ENCODE measurements at places on chromosomes 6 and 20.

- DNase-seq = no peak
Measured at GRCh38 chr20:5212907-5213487, 86.2 kb downstream of the CDS2 start.

GRCh38 chr6:111992851-111993250 is 61.1 kb upstream of the CCN6 start:
- DNase-seq = no peak

GRCh38 chr6:50527985-50528384 is 185.3 kb upstream of the TFAP2D start:
- DNase-seq = no peak

DNA sequence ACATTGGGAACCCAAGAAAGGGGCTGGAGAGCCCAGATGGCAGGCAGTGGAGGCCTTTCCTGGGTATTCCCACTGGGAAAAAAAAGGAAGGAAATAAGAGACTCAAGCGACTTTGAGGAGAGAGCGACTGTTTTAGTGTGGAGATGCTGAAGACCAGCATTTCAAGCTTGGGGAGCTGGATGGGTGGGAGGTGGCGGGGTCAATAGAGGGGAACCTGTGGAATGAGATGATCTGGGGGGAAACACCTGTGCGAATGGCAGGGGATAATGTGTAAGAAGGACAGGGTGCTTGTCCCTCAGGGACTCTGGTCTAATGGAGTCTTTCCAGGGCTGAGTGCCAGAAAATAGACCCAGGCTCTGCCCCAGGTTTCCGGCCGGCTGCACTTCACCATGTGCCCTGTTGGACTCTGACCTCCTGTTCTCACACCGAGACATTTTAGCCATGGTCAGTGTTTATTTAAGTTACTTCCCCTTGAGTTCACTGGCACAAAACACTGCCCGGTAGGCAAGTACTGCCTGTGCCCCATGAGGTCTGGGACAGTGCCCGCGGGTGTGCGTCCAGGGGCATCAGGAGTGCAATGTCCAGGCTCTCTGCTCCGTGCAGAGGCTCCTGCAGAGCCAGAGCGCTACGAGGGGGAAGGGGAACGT is 50.4 kb upstream of the NKX2-2 start:
- no peak for DNase-seq

- no peak for DNase-seq
Measured at GRCh38 chr20:22905658-22906057, 129.5 kb upstream of the SSTR4 start.

- no peak for DNase-seq
Measured at GRCh38 chr20:50584687-50585086, 74.5 kb downstream of the PTPN1 start.

GRCh38 chr6:36947570-36948351 is 6.8 kb upstream of the PI16 start:
- DNase-seq = peak; percentile 16

DNA sequence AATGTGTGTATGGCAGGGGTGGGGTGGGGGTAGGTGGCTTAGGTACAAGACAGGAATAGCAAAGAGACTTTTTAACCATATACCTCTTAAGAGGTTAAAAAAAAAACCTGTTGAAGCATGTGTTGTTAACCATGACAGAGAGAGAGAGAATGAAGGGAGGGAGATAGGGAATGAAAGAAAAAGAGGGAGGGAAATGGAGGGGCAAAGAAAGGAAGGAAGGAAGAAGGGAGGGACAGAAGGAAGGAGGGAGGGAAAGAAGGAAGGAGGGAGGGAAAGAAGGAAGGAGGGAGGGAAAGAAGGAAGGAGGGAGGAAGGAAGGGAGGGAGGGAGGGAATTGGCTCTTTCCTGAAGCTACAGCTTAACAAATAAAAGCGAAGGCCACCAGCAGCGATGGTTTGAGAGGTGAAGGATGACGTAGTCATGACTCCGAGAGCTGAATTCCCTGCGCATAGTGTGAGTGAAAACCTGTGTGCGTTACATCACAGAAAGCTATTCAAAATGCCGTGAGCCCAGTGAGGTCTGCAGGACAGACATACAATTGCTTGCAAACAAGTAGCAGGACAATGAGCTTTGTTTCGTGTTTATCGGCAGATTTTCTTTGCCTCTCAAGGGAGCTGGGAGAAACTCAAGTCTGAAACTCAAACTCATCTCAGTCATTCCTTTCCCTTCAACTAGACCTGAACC is 88.6 kb upstream of the NEDD9 start:
- no peak for DNase-seq

GRCh38 chr6:111993342-111993741 is 60.6 kb upstream of the CCN6 start:
- DNase-seq = no peak

DNA sequence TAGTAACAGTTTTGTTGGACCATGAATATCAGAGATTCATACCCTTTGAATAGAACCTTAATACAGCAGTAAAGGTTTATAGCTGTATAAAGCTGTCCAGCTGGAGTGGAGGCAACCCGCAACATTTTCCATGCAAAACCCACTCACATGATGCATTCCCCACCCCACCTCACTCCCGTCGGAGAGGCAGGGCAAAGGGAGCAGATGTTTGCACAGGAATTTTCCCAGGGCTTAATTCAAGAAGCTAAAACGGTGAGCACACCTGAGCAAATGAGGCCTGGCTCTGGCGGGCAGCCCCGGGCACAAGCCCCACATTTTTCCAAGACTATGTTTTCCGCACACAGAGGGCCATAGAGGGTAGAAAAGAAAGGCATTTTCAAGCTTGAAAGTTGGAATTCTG is 191.7 kb downstream of the FOXC1 start:
- DNase-seq = peak; percentile 18

- peak; percentile 82 for DNase-seq
Measured at GRCh38 chr20:63267691-63268090, 4.9 kb upstream of the ARFGAP1 start.

- DNase-seq = no peak
Measured at GRCh38 chr6:15518878-15519277, 143.9 kb downstream of the DTNBP1 start.

- peak; percentile 55 for DNase-seq
Measured at GRCh38 chr20:47389867-47390347, 33.4 kb upstream of the ZMYND8 start.

GRCh38 chr20:43748274-43748673 is 21.5 kb upstream of the GTSF1L start:
- no peak for DNase-seq

GRCh38 chr6:46276576-46277142 is 105.9 kb upstream of the ENPP5 start:
- no peak for DNase-seq
